ENCODE measurements at places on chromosomes 4 and X.

- DNase-seq: no peak
Measured at GRCh38 chrX:13695601-13696115, 6.7 kb downstream of the RAB9A start.

DNA sequence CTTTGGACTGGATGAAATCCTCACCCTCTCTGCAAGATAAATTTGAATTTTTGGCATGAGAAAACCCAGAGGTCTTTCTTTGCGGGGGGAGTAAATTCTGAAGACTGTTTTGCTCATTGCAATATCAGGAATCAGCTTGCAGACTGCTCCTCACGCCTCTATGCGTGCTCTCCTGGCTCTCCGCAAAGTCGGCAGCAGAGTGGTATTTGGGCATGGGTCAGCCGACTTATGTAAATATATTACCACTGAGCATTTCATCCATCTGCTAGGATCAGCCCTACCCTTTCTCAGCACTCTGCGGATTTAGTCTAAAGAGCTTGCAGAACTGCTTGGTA is 288.0 kb downstream of the ASMT start:
- no peak for DNase-seq

DNA sequence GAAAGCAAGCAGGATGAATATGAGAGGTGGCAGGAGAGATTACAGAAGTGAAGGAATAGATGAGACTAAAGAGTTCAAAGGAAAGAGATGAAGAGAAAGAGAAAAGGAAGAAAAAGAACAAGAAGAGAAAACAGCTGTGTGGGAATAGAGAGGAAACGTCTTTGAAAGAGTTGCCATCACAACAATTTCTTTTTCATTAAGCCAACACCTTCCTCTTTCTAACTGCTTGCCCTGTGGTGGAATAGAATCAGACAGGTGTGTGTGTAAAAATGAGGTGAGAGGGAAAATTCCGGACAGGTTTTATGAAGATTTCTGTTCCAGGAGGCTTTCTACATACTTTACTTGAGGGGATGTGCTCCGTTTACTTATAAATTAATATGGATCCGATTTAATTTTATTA is 28.8 kb downstream of the DTHD1 start:
- DNase-seq: no peak

DNA sequence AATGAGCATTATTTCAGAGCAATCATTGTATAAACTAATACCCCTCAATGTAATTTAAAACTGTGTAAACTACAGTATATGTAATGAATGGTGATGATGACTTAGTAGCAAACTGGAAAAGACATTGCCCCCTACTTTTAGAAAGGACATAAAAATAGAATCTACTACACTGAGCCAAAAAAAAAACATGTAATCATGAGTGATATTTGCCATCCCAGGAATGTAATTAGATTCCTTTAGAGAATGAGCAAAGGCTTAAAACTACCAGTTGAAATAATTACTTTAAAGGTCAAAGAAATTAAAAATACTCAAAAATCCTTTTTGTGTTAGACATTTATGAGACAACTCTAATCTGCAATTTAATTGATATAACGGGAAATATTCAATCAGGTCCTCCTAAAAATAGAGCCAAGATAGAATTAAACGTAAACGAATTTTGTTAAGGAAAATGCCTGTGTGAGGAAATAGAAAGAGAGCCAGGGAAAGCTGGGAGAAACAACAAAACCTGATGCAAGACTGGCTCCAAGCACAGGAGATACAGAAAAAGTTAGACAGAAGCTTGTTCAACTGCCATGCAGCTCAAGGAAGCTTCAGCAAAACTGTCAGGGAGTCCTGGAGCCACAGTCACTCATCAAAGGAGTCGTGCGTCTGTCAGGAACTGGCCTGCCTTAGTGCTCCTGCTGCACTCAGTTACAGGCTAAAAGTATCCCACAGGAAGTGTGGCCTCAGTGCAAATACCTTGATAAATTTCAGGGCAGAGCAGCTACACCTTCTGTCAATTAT is 655.7 kb upstream of the INTU start:
- DNase-seq: no peak

DNA sequence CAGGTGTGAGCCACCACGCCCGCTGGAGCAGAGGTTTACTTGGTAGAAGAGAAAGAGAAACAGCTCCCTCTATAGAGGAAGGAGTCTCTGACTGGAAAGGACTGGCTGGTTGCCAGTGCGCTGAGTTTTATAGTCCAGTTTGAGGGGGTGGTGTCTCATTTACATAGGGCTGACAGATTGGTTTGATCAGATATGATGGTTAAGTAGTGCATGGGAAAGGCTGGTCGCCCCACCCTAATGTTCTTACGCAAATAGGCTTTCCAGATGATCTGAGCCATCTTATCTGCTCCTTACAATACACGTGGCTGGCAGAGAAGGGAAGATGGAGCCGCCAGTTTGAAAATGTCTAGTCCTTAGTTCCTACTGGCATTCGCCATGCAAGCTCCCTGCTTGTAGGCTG is 439.5 kb downstream of the NAF1 start:
- DNase-seq: no peak

- DNase-seq: no peak
Measured at GRCh38 chr4:184111233-184111832, 106.3 kb downstream of the ENPP6 start.

- no peak for DNase-seq
Measured at GRCh38 chrX:9957743-9958142, 9.4 kb upstream of the CLDN34 start.

- DNase-seq: no peak
Measured at GRCh38 chr4:176443646-176444409, 124.1 kb downstream of the SPCS3 start.

DNA sequence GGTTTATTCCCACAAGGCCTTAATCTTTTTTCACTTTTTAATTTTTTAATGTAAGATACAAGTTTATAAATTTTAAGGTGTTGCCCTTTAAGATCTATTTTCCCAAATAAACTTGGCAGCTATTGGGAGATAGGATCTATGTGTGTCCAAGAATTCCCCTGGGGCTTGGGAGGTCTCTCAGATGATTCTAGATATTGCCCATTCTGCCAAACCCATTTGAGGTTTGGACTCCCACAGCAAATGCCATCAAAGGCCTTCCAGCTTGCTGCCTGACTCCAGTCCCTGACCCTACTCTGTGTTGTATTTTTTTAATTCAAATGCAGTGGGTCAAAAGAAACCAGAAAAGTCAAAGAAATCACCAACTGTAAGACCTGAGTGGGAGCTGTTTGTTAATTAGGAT is 120.0 kb upstream of the CHRDL1 start:
- no peak for DNase-seq

GRCh38 chr4:19580095-19580494 is 671.6 kb upstream of the SLIT2 start:
- DNase-seq: no peak

DNA sequence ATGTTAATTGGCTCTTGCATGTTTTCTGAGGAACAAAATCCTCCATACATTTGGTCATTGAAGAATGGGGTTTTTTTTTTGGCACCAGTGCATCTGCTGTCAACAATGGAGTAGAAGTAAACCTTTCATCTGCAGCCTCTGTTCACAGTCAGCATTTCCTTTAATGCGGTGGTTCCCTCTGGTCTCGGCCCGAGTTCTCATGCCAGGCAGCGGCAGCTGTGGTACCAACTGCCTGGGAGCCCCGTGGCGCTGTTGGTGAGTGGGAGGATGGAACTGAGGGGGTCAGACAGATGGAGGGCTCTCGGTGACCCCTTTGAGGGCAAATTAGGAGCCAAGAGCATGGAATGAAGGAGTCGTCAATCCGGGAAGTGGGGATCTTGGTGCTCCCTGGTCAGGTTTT is 114.7 kb downstream of the AFF1 start:
- DNase-seq: no peak

DNA sequence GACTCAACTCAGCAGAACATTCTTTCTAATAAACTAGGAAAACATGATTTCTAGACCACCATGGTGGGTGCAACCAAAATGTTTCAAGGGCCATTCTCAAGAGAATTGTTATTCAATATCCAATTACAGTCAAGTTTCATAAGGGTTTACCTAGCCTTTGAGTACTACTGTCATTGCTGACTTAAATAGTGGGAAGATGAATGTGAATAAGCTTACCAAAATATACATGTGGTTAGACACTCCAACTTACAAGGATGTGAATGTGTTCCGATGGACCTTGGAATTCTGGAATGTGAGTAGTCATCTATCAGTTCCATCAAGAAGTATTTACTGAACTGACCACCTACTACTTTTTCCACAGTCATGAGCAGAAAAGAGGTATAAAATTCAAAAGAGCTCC is 16.9 kb downstream of the SH3RF1 start:
- DNase-seq: peak; percentile 18

- DNase-seq: no peak
Measured at GRCh38 chrX:45768666-45769236, 568.1 kb upstream of the DIPK2B start.

DNA sequence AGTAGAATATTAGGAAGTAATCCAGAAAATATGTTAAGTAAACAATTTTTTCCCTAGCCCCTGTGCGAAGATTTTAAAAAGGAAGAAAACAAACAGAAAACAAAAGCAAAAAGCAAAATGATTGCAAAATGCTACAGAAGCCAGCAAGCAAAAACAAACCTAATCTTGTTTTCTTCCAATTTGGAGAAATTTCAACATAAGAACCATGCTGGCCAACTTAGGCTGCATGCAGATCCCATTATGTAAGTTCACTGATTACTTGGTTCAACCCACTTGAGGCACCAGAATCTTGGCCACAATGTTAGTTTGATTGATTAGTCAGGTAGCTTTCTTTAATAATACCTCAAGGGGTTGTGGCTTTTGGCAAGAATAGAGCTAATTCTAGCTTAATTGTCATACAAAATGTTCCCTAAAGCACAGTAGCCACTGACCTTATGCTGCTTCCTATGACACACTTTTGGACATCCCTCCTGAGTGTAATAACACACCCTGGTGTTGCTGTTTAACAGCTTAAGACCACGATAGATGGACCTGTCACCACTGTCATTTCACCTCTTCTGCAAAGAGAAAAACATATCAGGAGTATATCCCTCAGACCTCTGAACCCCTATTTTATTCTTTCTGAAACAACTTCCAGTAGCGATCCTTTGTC is 2342.1 kb downstream of the PCDH7 start:
- no peak for DNase-seq

DNA sequence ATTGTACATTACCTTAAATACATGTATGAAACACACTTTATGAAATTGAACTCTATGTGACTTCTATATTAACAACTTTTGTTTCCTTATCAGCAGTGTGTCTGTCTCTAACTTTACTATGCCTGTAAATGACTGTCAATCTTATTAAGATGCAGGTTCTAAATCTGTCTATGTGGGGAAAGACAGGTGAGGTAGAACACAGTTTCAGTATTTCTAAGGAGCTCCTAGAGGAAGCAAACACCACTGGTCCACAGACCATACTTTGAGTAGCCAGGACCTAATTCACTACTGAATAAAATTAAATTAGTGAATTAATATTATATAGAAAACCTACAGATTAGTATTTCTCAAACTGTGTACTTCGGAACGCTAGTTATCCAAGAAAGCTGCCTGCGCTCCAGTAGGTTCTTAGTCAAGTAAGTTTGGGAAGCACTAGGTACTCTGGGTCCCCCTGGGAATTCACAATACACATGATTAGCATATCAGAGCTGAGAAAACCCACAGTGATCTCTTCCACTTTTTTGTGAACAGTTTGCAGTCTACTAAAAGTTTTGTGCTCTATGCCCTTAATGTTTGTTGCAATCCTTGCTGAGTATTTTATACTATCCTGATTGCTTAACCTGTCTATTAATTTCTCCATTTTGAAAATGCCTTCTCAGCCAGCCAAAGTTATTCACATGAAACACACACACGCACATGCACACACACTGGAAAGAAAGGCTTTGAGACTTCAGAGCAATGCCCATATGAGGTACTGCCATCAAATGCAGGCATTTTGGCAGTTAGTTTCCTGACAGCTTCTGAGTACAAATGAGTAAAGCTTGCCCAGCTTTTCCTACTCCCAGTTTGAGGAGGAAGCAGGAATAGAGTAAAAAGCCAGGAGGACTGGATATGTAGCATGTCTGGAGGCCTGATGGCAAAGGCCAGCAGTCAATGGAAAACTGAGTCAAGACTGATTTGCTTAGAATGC is 133.6 kb upstream of the CPEB2 start:
- DNase-seq: no peak

- DNase-seq: no peak
Measured at GRCh38 chr4:155026715-155027114, 181.7 kb upstream of the NPY2R start.

DNA sequence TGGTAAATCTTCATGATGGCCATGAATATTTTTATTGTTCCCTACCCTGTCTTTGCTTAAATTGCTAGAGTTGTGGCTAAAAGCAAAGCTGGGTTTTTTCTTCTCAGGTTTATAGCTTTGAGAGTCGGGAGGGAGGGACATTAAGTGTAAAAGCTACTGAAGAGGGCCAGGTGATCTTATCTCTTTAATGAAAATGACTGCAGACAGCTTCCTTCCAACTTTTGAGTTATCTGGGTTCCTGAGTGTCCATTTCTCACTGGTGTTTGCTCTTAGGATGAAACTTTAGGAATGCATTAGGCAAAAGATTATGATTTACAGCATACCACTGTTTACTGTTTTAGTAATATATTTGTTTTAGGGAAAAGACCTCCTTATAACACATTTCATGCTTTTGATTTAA is 187.7 kb downstream of the SHROOM3 start:
- no peak for DNase-seq

- DNase-seq: no peak
Measured at GRCh38 chr4:102751941-102752340, 8.8 kb downstream of the MANBA start.

DNA sequence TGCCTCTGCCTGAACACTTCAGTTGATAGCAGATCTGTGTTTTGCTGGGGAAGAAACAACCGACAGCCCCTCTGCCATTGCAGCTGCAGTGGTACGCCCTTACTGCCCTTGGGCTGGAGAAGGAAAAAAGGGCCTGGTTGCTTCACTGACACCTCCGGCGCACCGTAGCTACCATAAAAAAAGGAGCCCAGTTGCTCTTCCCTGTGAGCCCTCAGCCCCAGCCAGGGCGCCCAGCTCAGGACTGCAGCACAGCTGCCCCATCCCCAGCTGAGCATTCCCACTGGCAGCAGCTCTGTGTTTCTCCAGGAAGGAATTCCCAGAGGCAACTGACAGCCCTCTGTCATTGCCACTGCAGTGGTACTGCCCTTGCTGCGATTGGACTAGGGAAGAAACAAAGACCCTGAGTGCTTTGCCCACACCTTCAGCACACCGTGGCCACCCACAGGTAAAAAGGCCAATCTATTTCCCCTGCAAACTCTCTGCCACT is 142.7 kb downstream of the DKK2 start:
- no peak for DNase-seq

GRCh38 chr4:2059046-2059725 is at the start of gene NAT8L:
Gene NAT8L, plus strand, starts transcription at chr4:2059327. Its CDS starts 185 bp downstream, at chr4:2059512.
- no peak for DNase-seq

- DNase-seq: peak; percentile 11
Measured at GRCh38 chrX:45172890-45173289, 27.8 kb downstream of the DIPK2B start.

GRCh38 chrX:70132877-70133302 is 357 bp upstream of the IGBP1 start:
- DNase-seq: peak; percentile 28

GRCh38 chr4:148980782-148981480 is 538.7 kb upstream of the NR3C2 start:
- DNase-seq: no peak

- no peak for DNase-seq
Measured at GRCh38 chr4:7320206-7320797, 114.4 kb downstream of the PSAPL1 start.

All from small intestine (tissue), 16 donors.